ENCODE measurements at places on chromosomes 2 and 18. TPM values are rescaled to one million over a fixed set of nuclear protein-coding genes. Genes with fewer than 3 reads are reported as not detected.
A peak's percentile ranks its signal among the peaks of the same experiment; 100 is the strongest.

- DNase-seq: no peak
Observed at GRCh38 chr2:69817729-69818501, 11.5 kb upstream of the GMCL1 start.

DNA sequence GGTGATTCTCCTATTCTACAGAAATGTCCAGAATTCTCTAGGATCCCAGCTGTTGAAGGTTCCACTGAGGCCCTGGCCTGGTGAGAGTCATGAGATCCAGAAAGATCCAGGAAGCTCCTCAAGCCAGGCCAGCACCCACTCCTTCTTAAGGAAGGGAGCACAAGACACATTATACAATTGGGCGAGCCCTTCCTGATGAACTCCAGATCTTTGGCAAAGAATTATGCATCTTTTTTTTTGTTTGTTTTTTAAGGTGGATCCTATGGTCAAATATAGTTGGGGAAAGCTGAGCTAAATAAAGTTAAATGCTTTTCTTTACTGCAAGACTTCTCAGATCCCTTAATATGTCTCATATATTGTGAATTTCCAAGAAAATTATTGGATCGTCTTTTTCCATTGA is 37.0 kb upstream of the LOXHD1 start:
- DNase-seq: no peak

DNA sequence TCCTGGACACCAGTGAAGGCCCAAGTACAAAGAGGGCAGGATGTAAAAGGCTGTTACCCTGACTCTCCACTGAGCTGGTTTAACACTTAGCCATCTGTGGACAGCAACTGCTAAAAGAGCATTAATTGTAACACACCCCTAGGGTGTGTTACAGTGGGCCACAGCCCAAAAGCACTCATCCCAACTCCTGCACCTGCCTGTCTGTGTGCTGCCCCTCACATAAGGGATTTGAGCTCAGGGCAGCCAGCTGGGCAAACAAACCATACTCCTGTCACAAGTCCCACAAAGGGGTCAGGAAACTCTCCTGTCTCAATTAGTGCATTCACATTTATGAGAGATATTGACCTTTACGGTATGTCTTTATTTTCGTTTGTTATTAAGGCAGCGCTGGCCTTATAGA is 833.1 kb upstream of the NXPH2 start:
- DNase-seq: no peak

GRCh38 chr2:189982780-189983394 is 79.6 kb downstream of the MSTN start:
- DNase-seq: no peak

DNA sequence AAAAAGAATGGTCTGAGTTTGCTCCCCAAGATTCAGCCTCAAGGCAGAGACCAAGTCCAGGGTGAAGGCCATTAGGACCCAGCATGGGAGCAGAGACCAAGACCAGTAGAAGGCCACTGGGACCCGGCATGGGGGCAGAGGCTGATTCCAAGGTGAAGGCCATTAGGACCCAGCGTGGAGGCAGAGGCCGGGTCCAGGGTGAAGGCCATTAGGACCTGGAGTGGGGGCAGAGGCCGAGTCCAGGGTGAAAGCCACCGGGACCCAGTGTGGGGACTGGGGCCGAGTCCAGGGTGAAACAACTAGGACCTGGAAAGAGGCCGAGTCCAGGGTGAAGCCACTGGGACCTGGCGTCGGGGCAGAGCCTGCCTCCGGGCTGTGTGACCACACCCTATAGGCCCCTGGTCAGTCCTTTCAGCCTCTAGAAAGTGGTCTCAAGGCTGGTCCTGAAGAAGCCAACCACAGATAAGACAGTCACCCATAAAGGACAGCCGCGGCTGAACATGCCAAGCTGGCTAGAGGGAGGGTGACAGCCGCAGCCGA is 113.8 kb upstream of the SALL3 start:
- DNase-seq: peak; percentile 86

DNA sequence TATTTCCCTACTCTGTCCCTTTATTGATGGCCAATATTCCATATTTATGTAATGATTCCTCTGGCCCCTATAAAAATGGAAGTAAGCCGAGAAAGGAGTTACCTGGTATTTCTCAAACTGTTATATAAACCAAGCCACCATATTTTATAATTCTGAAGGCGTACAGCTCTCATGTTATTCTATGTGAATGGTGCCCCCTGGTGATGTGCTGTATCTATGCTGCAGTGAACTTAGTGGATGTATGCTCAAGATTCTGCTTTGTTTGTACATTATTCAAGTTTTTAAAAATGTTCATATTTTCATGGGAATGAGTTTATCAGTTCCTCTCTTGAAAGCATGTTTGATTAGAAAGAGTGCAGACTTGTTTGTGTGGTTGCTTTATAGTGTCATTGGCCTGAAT is 194.5 kb upstream of the LRRTM1 start:
- no peak for DNase-seq

DNA sequence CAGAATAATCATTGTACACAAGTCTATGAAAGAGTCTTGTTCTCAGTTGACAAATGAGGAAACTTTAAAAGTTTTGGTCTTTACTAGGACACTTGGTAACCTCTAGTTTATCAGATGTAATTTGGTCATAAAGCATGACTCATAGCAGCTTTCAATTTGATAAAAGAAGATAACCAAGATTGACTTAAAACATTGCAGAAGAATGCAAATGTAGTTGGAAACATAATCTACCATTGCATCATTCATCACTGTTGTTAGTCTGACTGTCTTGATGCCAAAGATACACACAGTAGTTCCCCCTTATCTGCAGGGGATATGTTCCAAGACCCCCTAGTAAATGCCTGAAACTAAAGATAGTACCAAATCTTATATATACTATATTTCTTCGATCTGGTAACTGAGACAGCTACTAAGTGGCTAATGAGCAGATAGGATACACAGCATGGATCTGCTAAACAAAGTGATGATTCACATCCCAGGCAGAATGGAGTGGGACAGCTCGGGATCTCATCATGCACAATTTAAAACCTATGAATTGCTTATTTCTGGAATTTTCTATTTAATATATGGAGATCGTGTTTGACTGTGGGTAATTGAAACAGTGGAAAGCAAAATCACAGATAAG is 131.4 kb upstream of the CCDC68 start:
- DNase-seq: no peak

DNA sequence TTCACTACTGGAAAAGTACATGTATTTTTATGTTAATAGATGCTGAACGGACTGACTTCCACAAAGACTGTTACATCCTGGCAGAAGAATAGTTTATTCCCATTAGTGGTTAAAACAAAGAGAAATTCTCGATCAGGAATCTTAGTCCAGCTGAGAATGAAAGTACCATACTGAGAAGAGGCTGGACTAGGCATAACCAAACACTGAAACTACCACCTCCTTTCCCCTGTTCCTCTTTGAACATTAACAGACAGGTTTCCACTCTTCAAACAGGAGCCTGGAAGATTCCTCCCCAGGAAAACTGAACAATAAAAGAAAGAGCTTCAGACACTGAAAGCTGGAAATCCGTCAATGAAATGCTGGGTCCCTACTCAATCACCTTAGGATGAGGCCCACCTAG is 25.8 kb downstream of the LDAH start:
- no peak for DNase-seq

GRCh38 chr2:164496421-164496820 is 124.9 kb downstream of the GRB14 start:
- no peak for DNase-seq

- DNase-seq: no peak
Observed at GRCh38 chr2:207236156-207236935, 70.6 kb upstream of the KLF7 start.

GRCh38 chr18:39959839-39960238 is 1995.2 kb upstream of the PIK3C3 start:
- no peak for DNase-seq

DNA sequence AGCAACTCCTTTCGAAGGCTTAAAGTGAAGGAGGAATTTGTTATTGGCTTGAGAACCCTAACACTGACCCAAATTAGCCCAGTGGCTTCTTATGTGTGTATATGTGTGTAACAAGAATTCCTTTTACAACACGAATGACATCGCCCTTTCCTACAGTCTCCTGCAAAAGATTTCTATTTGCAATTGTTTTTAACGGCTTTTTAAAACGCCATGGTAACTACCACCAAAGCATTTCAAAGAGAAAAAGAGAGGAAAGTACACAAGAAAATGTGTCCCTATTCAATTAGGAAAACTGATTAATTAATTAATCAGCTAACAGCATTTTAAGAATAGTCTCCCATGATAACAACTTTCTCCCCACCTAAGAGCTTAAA is 58.1 kb downstream of the PAX3 start:
- no peak for DNase-seq

- DNase-seq: peak; percentile 74
Observed at GRCh38 chr2:237194081-237194480, 108.4 kb downstream of the COPS8 start.

GRCh38 chr2:203740871-203741281 is 34.4 kb downstream of the CD28 start:
- DNase-seq: no peak

DNA sequence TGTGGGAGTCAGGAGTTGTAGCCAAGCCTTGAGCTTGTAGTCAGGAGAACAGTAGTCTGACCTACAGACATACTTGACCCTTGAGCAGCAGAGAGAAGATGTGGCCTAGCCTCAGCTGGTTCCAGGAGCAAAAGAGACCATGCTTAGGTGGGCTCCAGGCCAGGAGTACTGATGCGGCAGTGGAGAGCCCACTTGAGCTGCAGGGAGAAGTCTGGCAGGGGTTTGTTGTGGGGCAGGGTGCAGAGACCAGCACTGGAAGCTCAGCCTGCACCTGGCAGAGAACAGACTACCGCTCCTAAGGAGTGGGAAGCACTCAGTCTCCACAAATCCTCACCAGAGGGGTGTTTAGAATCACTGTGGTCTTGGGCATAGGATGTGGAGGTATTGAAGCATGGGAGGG is 197.9 kb downstream of the TPGS2 start:
- DNase-seq: no peak

GRCh38 chr2:189517847-189518535 is 62.6 kb downstream of the SLC40A1 start:
- DNase-seq: no peak

DNA sequence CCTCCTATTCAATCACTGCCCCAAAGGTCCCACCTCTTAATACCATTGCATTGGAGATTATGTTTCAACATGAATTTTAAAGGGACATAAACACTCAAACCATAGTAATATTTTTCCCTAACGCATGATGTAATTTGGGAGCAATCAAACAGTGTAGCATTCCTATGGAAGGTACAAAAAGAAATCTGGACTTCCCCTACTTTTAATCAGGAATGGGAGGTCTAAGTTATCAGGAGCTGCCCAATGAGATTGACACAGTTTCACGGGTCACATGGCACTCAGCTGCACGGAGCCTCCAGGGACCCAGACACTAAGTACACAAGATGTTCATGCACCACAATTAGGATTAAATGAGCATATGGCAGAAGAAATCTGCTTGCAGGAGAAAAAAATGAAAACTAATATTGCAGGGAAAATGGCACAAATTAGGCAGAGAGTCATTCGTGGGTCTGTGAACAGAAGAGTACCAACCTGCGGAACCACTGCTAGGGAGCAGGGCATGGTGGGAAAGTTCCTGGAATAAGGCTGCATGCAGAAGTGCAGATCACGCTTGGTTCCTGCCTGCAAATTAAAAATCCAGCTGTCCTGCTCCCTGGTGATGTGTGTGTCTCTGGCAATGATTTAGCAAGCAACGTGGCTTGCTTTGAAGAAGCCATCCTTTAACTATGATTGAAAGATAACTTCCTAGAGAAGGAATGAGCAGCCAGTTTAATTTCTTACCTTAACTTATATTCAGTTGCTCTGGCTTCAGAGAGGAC is 326.6 kb upstream of the ID2 start:
- peak; percentile 74 for DNase-seq

DNA sequence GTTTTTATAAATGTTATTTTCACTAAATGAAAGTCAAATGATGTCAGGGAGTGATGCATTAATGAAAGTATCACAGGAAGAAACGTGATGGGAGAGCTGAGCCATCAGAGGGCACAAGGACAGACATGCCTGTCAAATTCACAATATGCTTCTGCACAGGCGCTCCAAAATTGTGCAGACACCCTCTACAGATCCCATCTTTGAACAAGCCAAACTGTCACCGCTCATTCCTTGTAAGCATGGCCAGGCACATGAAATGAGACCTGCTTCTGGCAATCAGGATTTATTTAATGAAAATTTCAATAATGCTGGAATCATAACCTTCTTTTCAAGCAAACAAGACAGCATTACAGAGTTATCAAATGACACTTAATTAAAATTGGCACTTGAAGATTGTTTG is 20.4 kb upstream of the FSHR start:
- DNase-seq: peak; percentile 47

DNA sequence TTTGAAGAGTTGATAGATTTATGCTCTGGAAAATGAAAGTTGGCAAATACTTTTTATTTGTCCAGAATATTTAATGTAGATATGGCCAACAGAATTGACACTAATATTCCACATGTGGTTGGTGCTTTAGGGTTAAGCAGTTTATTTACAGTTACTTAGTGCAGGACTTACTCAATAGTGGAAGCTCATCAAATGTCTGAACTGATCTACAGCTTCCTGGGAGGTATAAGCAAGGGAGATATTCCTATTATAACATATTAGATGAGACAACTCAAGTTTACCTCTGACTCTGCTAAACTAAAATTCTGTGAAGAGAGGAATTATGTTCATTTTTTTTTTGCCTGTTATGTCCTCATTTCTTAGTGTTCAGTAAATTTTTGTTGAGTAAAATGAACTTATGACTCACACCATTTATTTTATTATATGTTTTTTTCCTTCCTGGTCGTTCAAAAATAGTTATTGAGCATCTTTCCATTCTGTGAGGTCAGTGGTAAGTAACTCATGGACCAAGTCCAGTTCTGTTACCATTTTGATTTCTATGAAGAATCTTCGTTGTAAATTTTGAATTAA is 13.6 kb downstream of the ABI2 start:
- DNase-seq: no peak

The TNS1 gene
- total RNA-seq: 1,330 TPM

The FBLN7 gene
- 1.8 TPM for total RNA-seq

The ALK gene
- total RNA-seq: 0.99 TPM

The TCF7L1 gene
- 11.6 TPM for total RNA-seq

The FER1L5 gene
- total RNA-seq: not detected

The ANKRD30B gene
- total RNA-seq: not detected

The ALLC gene
- total RNA-seq: not detected

The SNTG2 gene
- total RNA-seq: 5.2 TPM

The PMAIP1 gene
- total RNA-seq: 1.3 TPM

The OSR1 gene
- 52.9 TPM for total RNA-seq

The IL1R1 gene
- total RNA-seq: 157 TPM

The AGAP1 gene
- total RNA-seq: 46.9 TPM

The IL18R1 gene
- 7.5 TPM for total RNA-seq

All from esophagus muscularis mucosa (tissue), 4 donors.